ENCODE measurements at places on chromosomes 6 and 20.
A peak's percentile ranks its signal among the peaks of the same experiment; 100 is the strongest.

GRCh38 chr6:44066394-44067172 lies 60.7 kb downstream of the MRPL14 start:
- peak; percentile 61 for DNase-seq

GRCh38 chr20:53020834-53021233 lies 48.7 kb downstream of the TSHZ2 start:
- DNase-seq, result no peak

DNA sequence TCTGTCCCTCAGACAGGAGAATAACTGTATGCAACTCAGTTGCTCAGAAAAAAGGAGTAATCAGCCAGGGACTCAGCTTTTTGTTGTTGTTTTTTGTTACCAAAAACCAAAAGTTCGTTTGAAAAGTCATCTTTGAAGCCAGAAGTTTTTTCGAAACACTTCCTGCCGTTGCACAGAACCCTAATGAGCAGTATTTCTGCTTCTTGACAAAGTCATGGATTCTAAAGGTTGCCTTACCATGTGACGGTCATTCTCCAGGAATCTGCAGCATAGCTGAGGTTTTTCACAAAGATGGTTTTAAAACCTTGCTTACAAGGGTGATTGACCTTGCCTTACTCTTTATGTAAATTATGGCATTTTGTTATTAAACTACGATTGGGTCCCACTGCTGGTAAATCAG lies 1.9 kb downstream of the RAB32 start:
- peak; percentile 56 for DNase-seq

GRCh38 chr6:113763311-113763766 lies 93.8 kb upstream of the MARCKS start:
- peak; percentile 44 for DNase-seq

DNA sequence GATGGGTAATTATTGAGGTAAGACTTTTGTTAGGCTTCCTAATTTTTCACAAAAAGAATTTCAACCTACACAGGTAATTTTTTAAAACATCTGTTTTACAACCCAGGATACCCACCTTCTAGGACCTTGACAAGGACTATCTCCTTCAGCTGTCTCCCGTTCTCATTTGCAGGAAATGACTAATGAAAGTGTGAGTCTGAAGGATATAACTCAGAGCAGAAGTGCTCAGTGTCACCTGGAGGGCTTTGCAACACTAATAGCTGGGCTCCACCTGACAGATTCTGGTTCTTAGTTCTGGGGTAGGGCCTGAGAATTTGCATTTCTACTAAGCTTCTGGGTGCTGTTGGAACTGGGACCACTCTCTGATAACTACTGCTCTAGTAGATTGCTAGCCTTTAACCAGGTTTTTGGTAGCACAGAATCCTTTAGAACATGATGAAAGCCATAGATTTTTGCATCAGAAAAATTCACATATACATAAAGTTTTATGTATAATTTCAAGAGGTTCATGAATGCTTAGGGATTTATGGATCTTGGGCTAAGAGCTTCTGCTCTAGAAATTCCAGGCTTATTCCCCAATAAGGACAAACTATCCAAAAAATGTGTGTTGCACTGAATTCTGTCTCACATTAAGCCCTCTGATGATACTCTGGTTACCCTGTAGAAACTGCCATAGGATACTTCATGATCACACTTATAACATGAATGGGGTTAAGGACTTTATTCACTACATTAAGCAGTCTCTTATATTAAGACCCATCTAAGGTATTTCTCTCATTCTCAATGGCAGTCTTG lies 30.3 kb downstream of the AK9 start:
- no peak for DNase-seq

Data from suppressor macrophage treated with lipopolysaccharide for 4 hours (primary cell).